ENCODE measurements at places on chromosomes 13 and 19.

DNA sequence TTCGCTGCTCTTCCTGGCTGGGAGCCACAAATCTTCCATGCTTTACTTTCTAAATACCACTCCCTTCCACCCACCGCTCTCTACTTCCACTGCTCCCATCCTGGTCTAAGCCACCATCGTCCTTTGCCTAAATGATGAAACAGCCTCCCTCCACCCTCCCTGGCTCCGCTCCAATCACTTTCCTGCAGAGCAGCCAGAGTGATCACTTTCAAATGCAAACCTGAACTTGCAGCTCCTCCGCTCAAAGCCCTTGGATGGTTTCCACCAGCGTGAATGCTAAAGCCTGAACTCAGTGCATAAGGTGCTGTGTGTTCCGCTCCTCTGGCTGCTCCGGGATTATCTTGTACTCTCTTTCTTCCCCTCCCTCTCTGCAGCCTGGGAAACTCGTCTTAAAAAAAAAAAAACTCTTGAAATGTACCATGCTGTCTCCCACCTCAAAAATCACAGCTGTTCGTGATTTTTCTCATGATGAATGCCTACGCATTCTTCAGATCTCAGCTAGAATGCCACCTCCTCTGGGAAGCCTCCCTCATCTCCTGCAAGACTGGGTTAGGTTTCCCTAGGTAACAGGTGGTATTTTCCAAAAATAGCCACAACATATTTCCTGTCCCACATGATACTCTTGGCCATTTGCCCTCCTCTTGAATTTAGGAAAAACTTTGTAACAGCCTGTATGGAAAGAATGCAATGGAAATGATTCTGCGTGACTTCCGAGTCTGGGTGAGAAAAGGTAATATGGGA is 3.7 kb upstream of the SIN3B start:
- no peak for DNase-seq

DNA sequence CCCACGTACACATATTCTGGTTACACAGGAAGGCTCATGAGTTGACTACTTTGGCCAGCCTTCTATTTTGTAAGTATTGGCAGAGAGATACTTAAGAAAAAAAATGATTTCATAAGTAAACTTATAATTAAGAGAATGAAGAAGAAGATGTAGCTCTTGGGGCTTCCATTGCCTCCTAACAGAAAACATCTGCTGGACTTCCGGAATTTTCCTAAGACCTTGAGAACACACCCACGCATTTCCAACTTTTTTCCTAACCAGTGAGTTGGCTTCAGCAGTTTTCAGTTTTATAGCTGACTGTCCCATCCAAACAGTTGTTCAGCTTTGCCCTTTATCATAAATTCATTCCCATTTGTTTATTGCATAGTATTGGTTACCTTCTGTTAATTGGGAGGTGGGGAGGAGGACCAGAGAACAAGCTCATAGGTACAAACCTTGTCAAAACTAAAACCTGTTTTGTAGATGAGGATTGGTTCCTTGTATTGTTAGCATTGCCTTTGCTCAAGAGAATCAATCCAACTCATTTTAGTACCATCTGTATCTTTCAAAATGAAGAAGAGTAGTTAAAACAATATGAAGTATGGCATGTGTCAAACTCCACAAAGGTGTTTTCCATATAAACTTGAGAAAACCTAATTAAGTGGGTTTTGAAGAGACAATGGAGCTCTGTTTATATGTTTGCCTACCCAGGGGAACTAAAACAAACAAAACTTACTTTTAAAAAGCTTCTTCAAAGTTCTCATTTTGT is 93.9 kb downstream of the COL4A2 start:
- DNase-seq, result no peak

DNA sequence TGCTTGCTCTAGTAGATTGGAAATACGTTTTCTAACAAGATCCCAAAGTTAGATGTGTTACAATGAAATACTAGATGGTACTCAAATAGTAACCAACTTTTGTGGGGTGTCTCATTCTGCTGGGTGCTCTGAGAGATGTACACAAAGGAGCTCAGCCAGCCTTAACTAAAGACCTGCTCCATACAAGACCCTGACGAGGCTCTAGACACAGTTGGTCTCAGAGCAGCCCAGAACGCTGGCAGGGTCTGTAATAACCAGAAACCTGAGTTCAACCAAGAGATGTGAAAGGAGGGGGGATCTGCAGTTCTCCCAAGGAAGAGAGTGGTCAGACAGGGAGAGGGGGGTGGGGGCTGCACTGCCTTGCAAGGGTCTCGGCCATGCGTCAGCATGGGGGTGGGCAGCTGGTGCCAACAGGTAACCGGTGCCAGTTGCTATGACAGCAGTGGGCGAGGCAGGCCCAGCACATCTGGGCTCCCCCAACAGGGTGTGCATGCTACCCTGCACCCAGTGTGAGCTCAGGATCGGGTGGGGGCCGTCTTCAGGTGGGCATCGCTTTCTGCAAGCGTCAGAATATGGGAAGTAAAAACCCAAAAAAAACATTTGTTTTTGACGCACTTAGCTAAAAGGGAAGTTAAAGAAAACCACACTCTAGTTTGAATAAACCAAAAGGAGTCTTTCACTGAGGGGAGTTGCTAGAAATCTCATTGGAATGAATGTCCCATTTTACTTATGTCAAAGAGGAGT is 68.0 kb upstream of the GPR183 start:
- no peak for DNase-seq

DNA sequence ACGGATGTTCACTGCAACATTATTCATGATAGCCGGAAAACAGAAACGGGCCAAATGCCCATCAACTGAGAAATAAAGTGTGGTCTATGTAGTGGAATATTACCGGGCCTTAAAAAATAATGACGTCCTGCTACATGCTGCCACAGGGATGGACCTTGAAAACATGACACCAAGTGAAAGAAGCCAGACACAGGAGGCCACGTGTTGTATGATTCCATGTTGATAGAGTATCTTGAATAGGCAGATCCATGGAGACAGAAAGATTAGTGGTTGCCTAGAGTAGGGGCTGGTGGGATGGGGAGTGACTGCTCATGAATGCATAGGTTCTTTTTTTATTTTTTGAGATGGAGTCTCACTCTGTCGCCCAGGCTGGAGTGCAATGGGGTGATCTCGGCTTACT is 3.7 kb downstream of the AP2A1 start:
- DNase-seq, result no peak

GRCh38 chr19:47842941-47843340 is 16.1 kb upstream of the TPRX2 start:
- DNase-seq, result no peak

- no peak for DNase-seq
These were observed 5.9 kb upstream of the DIRAS1 start for GRCh38 chr19:2726904-2727639.

- DNase-seq, result no peak
These were observed 420.4 kb upstream of the GPC6 start for GRCh38 chr13:92806215-92806614.

GRCh38 chr13:98526182-98526512 is 50.8 kb downstream of the STK24 start:
- DNase-seq, result no peak

DNA sequence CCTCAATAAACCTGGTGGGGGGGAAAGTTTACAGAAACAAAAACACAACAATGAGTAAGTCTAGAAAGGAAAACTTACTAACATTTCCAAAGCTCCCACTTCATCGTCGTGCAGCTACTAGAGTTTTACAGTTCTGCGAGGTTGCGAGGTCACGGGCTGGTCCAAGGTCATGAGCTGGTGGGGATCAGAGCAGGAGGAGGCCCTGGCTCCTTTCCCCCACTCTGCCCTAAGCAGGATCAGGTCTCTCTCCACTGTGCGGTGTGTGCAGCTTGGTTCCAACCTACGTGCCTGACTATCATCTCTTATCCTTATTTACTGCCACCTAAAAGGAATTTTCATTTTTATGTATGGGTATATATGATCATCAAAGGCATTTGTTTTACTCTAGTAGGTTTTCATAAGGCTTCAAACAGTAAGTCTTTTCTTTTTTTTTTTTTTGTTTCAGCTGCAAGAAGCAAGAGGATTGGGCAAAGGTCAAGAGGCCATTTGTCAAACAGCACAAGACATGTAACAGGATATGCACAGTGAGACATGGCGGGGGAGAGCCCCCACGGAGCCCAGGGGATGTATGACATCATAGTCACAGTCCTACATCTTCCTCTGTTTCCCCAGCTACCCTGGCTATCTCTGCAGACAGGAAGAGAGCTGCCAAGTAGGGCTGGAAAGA is 76.6 kb upstream of the POMP start:
- DNase-seq, result peak; percentile 25

- no peak for DNase-seq
These were observed 50.7 kb downstream of the ZNF723 start for GRCh38 chr19:22882797-22883196.

- DNase-seq, result no peak
These were observed 43.5 kb downstream of the NEK5 start for GRCh38 chr13:52085421-52085820.

GRCh38 chr19:35713506-35713850 is 4.3 kb upstream of the KMT2B start:
- DNase-seq, result no peak

- DNase-seq, result no peak
These were observed 110.6 kb downstream of the DNAJC3 start for GRCh38 chr13:95787356-95788099.

- DNase-seq, result no peak
These were observed 22.0 kb downstream of the HDGFL2 start for GRCh38 chr19:4493929-4494690.

GRCh38 chr19:19402656-19403372 is 2.7 kb upstream of the GATAD2A start:
- DNase-seq, result no peak

DNA sequence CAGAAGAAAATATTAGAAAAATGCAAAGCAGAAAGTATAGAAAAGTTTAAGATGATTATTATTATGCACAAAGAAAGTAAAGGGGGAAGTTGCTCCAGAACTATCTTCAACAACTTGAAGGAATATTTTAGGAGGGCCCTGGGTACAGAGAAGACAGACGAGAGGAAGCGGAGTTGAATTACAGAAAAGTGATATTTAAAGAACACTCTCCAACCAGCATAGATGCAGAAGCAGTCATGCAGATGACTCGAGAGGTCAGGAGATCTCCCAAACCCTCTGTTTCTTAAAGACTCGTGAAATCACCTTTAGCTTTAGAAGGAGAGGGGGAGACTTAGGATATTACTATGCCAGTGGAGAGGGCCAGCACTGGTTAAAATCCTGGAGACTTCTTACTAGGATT is 8.5 kb upstream of the SHISA2 start:
- no peak for DNase-seq

DNA sequence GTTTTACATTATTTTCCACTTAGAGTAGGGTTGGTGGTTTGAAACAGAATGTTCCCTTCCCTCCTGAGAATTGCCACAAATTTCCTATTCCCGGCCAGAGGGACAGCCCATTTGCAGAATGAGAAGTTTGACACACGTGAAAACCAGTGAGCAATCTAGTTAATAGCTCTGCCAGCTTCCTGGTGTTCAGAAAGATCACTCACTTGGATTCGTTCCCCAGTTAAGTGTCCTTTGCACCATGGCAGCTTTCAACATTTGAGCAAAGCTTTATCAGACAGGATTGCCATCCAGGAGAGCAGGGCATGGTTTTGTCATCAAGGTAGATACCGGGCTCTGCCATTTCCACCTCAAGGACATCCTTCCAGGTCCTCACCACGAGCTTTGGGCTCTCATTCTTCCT is 28.2 kb downstream of the RASL11A start:
- no peak for DNase-seq

DNA sequence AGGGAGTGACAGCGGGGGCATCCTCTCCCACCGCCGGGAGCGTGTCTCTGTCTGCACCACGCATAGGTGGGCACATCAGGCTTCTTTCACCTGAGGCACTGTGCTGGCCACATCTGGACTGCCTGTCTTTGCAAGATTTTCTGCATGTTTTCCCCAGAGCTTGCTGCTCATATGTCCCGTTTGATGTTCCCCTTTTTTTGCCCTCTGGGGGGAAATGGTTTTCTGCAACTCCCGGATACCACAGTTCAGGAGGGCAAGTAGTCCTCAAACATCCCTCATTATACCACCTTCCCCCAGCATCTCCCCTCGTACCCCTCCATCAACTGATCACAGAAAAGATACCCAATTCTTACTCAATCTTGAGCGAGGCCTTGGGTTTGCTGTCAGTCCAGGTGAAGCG is 168.0 kb downstream of the PAN3 start:
- DNase-seq, result no peak

- no peak for DNase-seq
These were observed 42.6 kb downstream of the KPNA3 start for GRCh38 chr13:49749848-49750247.

- no peak for DNase-seq
These were observed 7.7 kb downstream of the CDX2 start for GRCh38 chr13:27961227-27962085.

- peak; percentile 7 for DNase-seq
These were observed 951.3 kb downstream of the SLITRK5 start for GRCh38 chr13:88622362-88622973.

GRCh38 chr19:14519860-14520407 is 1.7 kb upstream of the DNAJB1 start:
- DNase-seq, result peak; percentile 27

- no peak for DNase-seq
These were observed 6.3 kb downstream of the GRAMD1A start for GRCh38 chr19:35006342-35006998.

DNA sequence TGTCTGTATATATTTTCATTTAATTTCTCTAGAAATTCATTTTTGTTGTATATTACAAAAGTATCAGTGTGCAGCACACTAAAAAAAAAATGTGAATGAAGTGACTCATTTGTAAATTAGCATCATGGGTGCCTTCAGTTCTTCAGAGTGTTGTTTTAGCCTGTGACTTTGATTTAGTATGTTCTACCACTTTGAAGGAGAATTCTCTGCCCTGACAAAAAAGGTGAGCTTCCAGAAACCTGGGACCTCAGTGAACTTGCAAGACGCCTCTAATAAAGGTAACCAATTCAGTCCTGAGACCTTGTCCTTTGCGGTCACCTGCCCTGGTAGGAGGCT is 2.4 kb downstream of the METTL21C start:
- DNase-seq, result no peak

DNA sequence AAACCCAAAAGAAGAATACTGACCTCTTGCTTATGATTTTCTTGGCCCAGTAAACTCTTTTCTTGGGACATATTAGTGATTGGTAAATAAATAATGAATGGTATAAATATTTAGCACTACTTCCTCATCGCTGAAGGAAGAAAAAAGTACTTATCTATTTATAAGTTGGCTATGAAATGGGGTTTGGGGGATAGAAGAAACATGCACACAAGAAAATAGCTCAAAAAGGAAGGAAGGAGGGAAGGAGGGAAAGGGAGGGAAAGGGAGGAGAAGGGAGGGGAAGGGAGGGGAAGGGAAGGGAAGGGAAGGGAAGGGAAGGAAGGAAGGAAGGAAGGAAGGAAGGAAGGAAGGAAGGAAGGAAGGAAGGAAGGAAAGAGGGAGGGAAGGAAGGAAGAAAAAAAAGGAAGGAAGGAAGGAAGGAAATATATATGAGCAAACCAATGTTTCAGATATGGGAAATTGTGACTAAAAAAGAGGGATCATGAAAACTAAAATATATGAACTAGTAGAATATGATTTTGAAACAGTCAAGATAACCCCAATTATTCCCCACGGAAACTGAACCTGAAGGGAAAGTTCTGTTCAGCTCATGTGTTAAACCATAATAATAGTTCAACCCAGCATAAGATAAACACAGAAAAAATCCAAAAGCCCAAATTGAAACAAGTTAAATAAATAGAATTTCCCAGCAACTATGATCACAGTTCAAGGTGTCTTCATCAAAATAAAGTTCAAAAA is 75.3 kb downstream of the FGF14 start:
- no peak for DNase-seq

- DNase-seq, result no peak
These were observed 20.9 kb upstream of the IGSF23 start for GRCh38 chr19:44592451-44592890.

GRCh38 chr19:57436417-57436816 is 1.3 kb downstream of the ZNF749 start:
- DNase-seq, result no peak
